Stimulated activated CD4-positive, alpha-beta T cell treated with anti-CD3 and anti-CD28 coated beads, Interleukin-1b, Interleukin-23, amount 100 ng/mL, for 1 hour (primary cell): ENCODE measurements at places on chromosomes 1 and 21.

GRCh38 chr21:34781526-34781925 is 112.7 kb downstream of the CLIC6 start:
- no peak for DNase-seq

GRCh38 chr1:114588196-114588689 is 6.8 kb upstream of the BCAS2 start:
- no peak for DNase-seq

- no peak for DNase-seq
These were observed 93.1 kb downstream of the HHIPL2 start for GRCh38 chr1:222454782-222455181.

DNA sequence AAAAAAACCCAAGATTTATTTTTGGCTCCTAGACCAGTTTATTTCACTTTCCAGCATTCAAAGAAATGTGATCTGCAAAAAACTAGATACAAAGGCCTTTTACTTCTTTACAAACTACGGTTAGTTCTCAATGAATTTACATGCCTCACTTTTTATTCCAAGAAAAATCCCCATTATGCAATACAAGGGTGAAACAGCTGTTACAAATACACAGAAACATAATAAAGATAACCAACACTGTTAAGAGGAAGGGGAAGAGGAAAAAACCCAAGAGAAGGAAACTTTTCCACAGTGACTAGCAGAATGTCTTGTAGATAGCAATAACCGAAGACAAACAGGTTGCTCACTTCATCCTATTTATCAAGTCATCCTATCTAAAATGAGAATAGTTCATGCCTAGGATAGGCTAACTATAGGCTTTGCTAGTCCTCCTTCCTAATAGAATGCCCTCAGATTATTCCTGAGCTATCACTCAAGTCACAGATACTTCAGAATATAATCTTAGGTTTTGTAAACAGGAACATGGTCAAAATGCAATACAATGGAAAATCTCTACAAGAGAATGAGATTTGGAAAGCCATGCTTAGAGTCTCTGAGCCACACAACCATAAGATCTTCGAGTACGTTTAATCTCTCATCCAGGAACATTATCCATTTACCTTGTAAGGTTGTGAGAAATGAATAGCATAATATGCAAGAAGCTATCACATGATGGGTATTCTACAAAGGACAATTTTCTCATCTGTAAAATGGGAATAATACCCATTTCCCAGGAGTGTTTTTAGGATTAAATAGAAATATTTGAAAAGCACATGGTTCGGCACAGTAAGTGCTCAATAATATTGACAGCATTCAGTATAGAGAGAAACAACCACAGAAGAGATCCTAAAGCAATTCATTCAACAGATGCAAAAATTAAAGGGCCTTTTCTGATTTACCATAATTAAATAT is 5.4 kb downstream of the PNRC2 start:
- no peak for DNase-seq

- DNase-seq = no peak
These were observed 113.4 kb downstream of the DISP1 start for GRCh38 chr1:222928212-222928611.

DNA sequence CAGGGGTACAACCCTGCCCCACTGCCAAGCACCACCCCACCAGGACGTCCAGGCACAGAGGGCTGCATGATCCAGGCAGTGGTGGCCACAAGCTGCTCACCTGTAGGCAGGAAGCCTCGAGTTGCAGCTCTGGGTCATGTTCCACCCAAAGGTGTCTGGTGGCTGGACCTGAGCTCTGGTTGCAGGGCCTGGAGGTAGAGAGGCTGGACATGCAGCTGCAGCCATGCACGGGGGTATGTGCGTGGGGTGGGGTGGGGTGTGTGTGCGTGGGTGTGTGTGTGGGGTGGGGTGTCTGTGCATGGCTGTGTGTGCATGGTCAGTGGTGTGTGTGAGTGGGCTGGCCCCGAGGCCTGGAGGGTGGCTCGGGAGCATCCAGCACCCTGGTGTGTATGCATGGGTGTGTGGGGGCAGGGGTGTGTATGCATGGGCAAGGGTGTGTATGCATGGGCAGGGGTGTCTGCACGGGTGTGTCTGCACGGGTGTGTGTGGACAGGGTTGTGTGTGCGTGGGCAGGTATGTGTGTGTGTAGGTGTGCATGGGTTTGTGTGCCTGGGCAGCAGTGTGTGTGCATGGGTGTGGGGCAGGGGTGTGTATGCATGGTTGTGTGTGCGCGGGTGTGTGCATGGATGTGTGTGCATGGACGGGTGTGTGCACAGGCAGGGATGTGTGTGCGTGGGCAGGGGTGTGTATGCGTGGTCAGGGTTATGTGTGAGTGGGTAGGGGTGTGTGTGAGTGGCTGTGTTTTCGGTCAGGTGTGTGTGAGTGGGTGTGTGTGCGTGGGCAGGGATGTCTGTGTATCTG is 15.6 kb downstream of the ARHGEF16 start:
- no peak for DNase-seq

DNA sequence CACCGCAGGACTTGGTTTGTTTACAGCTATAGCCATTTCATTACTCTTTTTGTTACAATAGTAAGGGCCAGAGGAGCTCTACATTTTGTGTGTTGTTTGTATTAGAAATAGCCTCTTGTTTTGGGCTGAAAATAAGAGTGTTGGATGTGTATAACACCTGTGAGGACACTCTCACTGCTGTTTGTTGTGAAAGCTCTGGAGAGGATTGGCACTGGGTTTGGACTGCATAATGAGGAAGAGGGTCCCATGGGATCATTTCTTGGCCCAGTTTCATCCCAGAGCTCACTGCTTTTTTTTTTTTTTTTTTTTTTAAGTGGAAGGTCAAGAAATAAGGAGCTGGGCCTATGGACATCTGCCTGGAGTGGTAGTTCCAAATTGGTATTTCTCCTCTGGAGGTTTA is 61.6 kb upstream of the KIAA0040 start:
- DNase-seq = no peak
